ENCODE measurements at places on chromosomes 3 and 15.
A peak's percentile ranks its signal among the peaks of the same experiment; 100 is the strongest.

- DNase-seq: peak; percentile 76
Measured at GRCh38 chr3:117355566-117355965, 646.0 kb downstream of the TUSC7 start.

DNA sequence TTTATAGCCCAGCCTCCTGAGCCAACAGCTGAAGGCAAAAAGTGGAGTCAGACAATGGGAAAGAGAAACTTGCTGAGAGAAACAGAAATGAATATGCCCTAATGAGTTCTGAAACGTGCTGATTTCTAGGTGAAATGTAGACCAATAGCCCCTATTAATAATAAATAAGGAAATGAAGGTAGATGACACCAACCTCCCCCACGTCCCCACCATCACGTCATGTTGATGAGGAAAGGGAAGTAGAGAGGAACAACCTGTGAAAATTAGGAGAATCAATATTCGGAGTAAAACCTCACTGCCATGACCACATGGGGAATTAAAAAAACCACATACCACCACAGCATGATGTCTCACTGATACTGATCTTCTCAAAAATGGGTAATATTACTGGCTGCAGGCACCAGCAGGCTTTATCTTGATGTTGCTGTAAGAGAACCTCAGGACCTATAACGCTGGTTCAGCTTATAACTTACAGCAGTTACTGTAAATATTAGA is 64.0 kb downstream of the KAT2B start:
- no peak for DNase-seq

GRCh38 chr15:47296881-47297280 is 420.4 kb upstream of the SEMA6D start:
- DNase-seq: no peak

GRCh38 chr3:13776253-13777050 is 103.4 kb downstream of the WNT7A start:
- DNase-seq: no peak

DNA sequence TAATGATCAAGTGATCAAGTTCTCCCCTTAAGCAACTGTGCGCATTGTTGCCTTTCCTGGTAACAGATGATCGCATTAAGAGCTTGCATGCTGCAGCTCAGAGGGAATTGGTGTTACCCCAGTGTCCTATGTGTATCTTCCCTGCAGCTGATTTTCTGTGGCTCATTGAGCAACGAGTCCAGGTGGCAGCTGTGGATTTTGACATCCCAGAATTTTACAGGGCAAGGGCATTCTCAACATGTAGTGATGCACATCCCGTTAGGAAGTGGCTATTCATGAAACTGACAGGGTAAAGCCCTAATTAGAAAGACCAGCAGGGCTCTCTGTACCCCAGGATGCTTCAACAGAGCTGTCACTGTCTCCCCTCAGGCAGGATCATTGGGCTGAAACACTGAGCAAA is 232.8 kb downstream of the AGBL1 start:
- no peak for DNase-seq

DNA sequence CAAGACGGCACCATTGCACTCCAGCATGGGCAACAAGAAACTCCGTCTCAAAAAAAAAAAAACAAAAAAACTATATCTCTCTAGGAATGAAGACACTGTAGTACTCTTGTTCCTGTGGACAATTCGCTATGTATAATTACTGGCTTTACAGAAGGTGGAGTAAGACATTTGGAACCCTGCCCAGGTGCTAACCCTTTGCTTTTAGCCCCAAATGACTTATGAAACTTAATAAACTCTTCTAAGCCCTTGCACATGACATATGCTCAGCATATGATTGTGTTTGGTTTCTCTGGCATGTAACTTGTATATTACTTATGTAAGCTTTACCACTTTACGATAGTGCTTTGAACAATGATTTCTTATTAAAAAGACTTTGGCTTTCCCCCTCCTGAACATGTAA is 27.3 kb upstream of the PRTG start:
- DNase-seq: no peak
